Coronary artery (tissue), 2 donors: ENCODE measurements at places on chromosomes 6 and 20.

GRCh38 chr6:43026365-43026764, 4.9 kb downstream of the RRP36 start:
- DNase-seq = no peak

- DNase-seq = no peak
These were observed 18.6 kb downstream of the CMTR1 start for GRCh38 chr6:37451441-37452193.

DNA sequence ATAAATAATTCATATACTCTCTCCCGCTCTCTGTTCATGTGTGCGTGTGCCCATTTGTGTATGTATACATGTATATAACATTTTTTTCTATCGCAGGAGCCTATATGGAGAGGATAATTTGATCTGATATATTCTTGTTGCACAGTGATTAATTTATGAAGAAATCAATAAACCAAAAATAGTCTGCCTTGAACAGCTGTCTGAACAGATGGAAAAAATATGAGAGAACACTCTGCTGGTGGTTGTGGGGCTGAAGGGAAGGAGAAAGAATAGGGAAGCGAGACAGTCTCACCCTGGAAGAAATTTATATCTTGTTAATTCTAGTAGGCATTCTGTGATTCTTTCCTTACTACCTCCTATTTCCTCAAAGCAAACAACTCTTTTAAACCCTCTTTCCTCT, 96.6 kb upstream of the B3GAT2 start:
- no peak for DNase-seq

GRCh38 chr20:49961413-49961812, 21.4 kb upstream of the SNAI1 start:
- DNase-seq = no peak

DNA sequence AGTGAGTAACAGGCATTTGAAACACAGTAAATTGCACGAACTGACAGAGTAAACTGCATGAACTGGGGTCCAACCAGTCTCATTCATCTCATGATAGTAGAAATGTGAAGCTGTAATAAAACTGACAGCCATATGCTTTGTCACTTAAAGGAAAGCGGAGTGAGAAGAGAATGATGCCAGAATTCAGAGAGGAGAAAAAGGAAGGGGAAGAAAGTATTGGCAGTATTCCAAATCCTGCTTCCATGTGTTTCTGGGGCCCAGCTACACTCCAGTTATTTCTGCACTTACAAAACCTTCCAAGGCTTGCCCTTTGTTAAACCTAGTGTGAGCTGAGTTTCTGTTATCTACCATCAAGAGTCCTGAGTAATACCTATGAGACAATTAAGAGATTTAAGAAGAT, 17.2 kb downstream of the SNX14 start:
- no peak for DNase-seq

DNA sequence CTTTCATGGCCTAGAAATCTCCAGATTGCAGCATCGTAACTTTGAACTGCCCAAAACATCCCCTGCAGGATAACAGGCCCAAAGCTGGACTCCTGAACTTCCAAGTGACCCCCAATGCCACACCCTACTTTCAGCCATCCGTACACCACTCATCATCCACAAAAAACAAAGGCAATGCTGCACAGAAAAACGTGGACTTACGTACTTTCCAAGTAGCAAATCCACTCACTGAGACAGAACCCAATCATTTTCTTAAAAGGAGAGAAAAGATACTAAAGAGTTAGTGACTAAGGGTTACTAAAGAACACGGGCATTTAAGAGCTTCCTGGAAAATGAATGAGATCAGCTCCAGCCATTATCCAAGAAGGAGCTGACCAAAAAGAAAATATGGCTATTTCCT, 211.0 kb downstream of the WDR27 start:
- DNase-seq = no peak

DNA sequence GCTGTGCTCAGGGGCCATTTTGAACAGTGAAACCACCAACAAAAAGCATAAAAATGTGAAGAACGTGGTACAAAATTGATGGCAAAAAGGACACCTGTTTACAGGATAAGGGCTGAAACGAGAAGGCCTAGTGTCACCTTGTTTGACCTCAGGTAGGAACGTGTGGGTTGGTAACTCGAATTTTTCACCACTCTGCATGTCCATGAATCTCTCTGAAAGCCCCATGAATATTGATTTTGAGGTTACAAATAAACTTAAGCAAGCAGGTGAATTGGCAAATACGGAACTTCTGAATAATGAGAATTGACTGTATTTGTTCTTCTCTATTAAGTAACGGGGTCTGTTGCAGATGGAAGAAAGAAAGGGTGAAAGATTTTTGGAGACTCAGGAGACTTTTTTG, 59.6 kb upstream of the EDN1 start:
- DNase-seq = no peak

DNA sequence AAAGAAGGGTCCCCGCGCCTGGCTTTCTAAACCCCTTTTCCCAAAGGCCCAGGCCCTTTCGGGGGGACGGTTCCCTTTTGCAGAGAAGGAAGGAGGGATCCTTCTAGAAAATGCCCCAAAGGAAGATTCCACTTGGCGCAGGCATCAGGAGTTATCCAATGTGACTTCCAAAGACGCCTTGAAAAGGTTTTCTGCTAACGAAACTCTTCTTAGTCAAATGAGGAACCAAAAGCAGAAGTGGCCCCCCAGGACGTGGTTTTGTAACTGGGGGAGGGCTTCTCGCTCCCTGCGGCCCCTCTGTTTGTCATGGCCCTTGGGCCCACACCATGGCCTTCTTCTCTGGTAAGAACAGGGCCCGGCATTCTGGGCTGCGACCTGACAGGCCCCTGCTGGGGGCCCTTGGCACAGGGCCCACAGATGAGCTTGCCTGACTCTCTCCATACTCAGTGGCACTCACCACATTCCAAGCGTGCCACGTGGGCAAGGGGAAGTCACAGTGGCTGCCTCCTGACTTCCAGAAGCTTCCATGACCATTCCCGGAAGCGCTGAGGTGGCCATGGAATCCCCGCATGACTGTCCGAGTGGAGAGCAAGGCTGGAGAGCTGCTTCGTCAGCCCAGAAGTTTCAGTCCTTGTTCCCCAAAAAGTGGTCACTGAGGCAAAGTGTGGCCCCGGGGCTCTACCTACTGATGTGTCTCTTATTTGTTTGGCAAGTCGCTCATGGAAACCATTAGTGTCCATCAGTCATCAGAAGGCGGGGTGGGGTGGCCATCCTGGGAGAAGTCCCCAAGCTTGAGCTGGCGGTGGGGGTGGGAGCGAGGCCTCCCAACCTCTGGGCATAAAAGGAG, 834 bp upstream of the CTSZ start:
- DNase-seq = no peak

DNA sequence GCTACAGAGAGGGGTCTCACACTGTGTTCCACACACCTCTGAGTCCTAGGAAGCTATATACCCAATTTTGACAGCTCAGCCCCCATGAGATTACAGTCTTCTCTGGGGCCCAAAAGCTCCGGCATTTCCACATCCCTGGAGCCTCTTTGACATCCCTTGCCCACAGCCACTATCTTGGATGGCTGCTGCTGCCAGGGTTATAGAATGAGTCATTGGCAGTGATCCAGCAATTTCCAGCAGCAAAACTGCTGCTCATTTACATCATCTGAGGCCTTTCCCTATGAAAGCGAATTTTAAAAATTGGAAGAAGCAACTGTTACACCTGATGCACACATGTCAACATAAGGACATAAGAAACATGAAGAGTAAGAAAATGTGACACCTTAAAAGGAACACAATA, 590.7 kb downstream of the MEI4 start:
- DNase-seq = no peak

DNA sequence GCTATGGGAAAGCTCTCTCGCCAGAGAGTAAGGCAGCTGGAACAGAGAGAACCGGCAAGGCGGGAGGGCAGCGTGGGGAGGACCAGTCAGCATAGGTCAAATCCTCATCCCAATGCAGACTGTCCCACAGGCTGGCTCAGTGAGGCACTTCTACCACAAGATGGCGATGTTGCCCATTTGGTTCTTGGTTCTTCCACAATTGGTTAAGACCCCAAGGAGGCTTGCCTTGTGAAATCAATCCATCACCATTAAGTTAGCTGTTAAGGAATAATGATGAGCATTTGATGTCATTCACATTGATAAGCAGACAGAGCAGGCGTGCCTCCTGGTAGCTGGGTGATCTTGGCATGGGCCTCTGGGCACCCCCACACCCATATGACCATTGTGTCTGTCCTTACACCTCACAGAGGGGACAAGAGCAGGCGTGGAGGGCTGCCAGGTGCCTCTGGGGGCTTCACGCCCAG, 2.4 kb downstream of the CSTL1 start:
- DNase-seq = no peak

GRCh38 chr6:53230775-53231467, 82.3 kb upstream of the GCM1 start:
- DNase-seq = no peak

- DNase-seq = no peak
These were observed 9.1 kb downstream of the RBCK1 start for GRCh38 chr20:416950-417800.

- no peak for DNase-seq
These were observed 71.3 kb downstream of the ARHGAP18 start for GRCh38 chr6:129638686-129639085.

DNA sequence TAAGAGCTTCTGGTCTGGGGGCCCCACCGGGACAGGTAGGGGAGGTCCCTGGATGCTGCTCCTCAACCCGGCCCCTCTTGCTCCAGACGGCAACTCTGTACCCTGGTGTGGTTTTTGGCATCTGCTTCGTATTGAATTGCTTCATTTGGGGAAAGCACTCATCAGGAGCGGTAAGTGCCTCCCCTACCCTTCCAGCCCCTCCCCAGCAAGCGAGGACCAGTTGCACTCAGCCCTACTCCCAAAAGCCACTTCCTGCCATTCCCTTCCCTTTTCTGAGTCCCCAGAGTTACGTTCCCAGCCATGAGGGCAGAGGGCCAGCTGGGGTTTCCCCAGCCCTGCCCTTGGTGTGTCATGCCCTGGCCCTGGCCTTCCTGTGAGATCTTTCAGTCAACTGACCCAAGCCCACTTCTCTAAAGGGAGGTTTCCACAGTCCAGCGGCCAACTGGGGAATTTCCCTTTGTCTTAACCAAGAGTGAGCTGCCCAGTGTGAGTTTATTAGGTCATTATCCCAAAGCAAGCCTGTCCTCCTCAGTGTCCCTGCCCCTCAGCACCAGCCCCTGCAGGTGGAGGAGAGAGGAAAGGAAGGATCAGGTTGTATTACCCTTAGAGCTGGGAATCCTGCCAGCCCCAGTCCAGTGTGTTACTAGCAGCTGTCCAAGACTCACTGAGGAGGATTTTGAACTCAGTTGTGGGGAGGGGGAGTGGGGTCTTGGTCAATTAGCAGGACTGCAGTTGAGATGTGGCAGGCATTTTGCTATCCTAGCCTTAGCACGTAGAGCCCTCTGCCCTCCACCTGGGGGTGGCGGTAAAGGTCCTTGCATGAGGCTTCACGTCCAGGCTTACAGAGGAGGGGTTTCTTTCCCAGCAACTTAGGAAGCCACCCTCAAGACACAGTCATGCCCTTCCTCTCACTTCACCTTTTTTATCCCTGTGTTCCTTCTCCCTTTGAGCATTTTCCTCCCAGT, 45.8 kb downstream of the TM9SF4 start:
- DNase-seq = peak; percentile 86

DNA sequence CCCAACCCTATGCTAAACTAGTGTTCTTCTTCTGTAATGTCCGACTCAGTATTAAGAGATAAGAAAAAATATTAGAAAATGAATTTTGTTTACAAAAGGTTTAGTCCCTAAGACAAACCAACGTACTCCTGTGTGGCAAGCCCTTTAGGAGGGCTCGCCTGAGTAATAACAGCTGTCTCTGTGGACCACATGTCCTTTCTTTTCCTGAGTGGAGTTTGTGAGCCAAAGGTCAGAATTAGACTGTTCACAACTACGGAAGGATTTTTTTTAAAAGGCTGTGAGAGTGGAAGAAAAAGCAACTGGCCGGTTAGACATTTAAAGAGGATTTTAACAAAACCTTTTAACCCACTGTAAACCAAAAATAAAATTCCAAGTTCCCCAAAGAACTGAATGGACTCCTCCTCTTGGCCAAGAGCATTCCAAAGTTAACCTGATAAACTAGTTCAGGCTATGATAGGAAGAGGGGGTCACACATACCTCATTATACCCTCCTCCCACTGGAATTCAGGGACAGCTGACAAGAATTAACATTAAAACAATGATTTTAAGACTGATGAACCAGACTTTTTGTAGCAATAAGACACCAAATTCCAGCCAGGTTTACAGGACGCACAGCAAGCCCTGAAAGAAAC, 43.5 kb downstream of the FAM184A start:
- DNase-seq = no peak

DNA sequence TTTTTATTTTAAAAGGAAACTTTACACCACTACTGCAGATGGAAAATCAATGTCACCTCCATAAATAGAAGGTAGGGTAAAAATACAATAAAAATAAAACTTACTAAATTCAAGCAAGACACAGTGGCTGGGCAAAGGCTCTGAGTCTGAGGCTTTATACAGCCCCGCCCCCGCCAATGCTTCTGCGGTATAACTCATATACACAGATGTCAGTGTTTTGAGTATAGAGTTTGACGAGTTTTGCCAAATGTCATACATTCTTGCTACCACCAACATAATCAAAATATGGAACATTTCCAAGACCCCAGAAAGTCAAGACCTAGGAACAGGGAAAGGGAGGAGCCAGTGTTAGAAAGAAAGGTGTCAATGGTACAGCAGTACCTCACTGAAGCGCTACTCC, 12.8 kb downstream of the NFATC2 start:
- DNase-seq = no peak

GRCh38 chr6:18087396-18088165, 34.9 kb downstream of the NHLRC1 start:
- DNase-seq = no peak

- no peak for DNase-seq
These were observed 598 bp downstream of the FABP7 start for GRCh38 chr6:122780114-122780513.

- no peak for DNase-seq
These were observed 541.3 kb upstream of the MARCKS start for GRCh38 chr6:113315879-113316278.

- no peak for DNase-seq
These were observed 41.9 kb upstream of the SUPT3H start for GRCh38 chr6:45419571-45420082.

DNA sequence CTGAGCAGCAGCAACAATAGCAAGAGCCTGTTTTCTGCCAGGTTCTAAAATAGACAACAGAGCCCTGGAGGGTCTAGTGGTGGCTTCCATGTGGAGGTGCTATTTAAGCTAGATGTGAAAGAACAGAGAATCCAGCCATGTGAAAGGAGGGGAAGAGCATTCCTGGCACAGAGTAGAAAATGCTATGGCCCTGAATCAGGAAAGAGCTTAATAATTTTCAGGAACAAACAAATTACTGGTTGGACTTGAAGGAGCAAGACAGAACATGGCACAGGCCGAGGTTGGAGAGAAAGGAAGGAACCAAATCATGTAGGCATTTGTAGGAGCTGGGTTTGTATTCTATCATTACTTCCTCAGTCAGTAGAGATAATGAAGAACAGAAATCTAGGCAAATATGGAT, 98.3 kb downstream of the AIG1 start:
- DNase-seq = no peak

GRCh38 chr6:111689946-111690345, 84.3 kb upstream of the TRAF3IP2 start:
- no peak for DNase-seq

GRCh38 chr6:72245565-72245964, 359.2 kb downstream of the RIMS1 start:
- no peak for DNase-seq
